ENCODE measurements at places on chromosomes 4 and X.

GRCh38 chrX:153641627-153642026, 5.4 kb upstream of the DUSP9 start:
- H3K36me3 ChIP-seq, result no peaks in the 10 kb centered on the region
- peaks cover 22% of the 10 kb centered on the region for H3K27me3 ChIP-seq
- no peak for DNase-seq
- peaks cover 11% of the 10 kb centered on the region for H3K4me1 ChIP-seq
- no peak overlapping the region for H3K4me3 ChIP-seq
- H3K27ac ChIP-seq, result no peak overlapping the region

GRCh38 chrX:45385757-45386156, 185.1 kb upstream of the DIPK2B start:
- H3K36me3 ChIP-seq, result peaks cover 3% of the 10 kb centered on the region
- no peak for DNase-seq
- no peaks in the 10 kb centered on the region for H3K4me1 ChIP-seq
- H3K4me3 ChIP-seq, result no peak overlapping the region

- no peaks in the 10 kb centered on the region for H3K36me3 ChIP-seq
- no peak for DNase-seq
- no peaks in the 10 kb centered on the region for H3K4me1 ChIP-seq
- H3K27me3 ChIP-seq, result no peaks in the 10 kb centered on the region
Measured at GRCh38 chrX:28946846-28947245, 359.6 kb downstream of the IL1RAPL1 start.

DNA sequence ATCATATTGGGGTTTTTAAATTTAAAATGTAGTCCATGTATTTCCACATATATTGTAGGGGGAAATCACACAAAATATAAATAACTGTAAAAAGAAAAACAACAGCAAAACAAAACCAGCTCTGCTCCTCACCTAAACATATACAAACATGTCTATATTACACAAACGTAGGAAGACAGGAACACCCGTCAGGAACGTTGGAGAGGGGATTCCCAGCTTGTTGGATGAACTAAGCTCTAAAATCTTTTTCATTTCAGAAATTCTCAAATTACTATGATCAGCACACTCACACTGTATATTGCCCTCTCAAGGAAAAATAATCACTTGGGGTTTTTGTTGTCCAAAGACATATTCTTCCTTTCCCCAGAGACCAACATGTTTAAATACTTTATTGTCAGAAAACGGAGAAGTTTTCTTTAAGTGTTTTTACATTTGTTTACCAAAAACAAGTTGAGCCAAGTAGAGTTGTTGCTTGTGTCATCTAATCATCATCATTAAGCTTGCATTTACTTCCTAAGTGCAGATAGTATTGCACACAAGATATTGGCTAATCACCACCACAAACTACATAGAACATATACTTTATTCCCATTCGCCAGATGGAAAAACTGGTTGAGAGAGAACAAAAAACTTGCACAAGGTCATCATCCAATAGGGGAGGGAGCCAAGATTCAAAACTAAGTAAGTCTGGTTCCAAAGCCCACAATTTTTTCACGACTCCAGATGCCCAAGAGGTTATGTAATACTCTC, 2.4 kb upstream of the TLR10 start:
- peak overlapping the region; percentile 37 for H3K27ac ChIP-seq
- H3K4me3 ChIP-seq, result no peak overlapping the region
- H3K27me3 ChIP-seq, result no peaks in the 10 kb centered on the region
- no peak for DNase-seq

DNA sequence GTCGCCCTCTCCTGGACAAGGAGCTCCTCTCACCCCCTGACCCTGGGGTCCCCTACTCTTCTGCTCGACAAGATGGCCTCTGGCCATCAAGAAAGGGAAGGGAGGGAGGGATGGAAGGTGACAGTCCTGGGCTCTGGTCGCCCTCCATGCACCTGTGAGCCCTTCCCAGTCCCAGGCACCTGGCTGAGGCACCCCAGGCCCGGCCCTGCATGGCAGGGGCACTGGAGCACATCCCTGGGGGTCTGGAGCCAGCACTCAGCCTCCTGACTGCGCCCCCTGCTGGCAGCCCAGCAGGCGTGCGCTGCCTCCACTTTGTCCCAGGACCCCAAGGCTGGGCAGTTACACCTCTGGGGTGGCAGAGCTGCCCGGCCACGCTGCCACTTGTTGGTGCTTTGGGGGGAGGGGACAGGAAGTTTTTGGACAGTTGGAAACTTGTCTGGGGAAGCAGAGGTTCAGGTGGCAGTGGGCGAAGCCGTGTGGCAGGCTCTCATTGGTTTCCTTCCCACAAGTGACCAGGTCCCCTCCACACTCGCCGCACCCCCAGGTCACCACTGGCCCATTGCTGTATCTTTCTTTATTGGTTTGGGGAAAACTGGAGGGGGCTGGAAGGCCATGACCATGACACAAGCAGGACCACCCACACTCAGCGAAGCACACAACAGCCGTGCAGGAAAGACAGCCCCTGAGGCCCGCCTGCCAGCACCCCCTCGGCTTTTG, 4.3 kb downstream of the PNCK start:
- no peak overlapping the region for H3K27ac ChIP-seq
- no peak overlapping the region for H3K4me3 ChIP-seq
- no peak for DNase-seq

- peak; percentile 18 for DNase-seq
- peak overlapping the region; percentile 68 for H3K4me3 ChIP-seq
- H3K27ac ChIP-seq, result peak overlapping the region; percentile 89
- H3K4me1 ChIP-seq, result peaks cover 5% of the 10 kb centered on the region
- no peaks in the 10 kb centered on the region for H3K36me3 ChIP-seq
Measured at GRCh38 chrX:97563531-97564133, 679.9 kb downstream of the RPA4 start.

DNA sequence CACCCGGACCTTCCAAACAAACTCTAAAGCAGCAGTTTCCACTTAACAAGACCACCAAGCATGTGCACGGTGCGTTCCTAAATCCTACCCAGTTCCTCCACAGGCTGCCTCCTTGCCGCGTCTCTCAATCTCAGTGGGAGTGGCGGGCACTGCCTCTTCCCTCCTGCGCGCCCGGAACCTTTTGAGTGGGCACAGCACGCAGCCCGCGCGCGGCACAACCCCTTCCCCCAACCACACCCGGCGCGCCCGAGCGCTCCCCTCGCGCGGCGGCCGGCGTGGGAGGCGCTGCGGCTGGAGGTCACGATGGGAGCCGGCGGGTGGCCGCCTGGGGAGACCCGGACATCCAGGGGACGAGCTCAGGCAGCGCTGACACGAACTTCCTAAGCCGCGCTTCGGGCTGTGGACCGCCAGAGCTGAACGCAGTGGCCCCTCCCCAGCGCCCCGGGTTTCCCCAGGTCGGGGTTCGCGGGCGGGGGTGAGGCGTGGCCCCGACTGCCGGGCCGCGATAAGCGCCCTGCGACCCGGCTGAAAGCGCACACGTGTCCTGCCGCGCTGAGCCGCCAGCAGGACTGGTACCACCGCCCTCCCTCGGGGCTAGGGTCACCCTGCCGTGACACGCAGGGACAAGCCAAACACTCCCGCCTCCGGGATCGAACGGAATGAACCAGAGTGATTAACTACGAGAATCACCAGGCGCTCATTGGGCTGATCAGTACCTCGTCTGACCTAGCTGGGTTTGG, at the start of gene ABCG2:
Gene ABCG2, minus strand, starts transcription at position 151 of the 740 bp plus-strand sequence. CDS start 18,644 bp downstream, outside the sequence.
- no peaks in the 10 kb centered on the region for H3K36me3 ChIP-seq
- DNase-seq, result peak; percentile 16
- peaks cover 3% of the 10 kb centered on the region for H3K27me3 ChIP-seq
- H3K4me1 ChIP-seq, result peaks cover 7% of the 10 kb centered on the region
- no peak within 1 kb of the TSS for H3K27ac ChIP-seq
- peak within 1 kb of the TSS; percentile 53 for H3K4me3 ChIP-seq

- DNase-seq, result no peak
- H3K4me3 ChIP-seq, result no peak overlapping the region
- H3K27ac ChIP-seq, result no peak overlapping the region
Measured at GRCh38 chrX:10923466-10923865, 187.7 kb upstream of the HCCS start.

GRCh38 chr4:118325431-118325830, 27.4 kb downstream of the PRSS12 start:
- no peaks in the 10 kb centered on the region for H3K4me1 ChIP-seq
- DNase-seq, result no peak
- no peaks in the 10 kb centered on the region for H3K36me3 ChIP-seq
- no peak overlapping the region for H3K27ac ChIP-seq
- no peak overlapping the region for H3K4me3 ChIP-seq

GRCh38 chrX:140526171-140526570, 21.3 kb upstream of the SOX3 start:
- no peak for DNase-seq
- H3K27ac ChIP-seq, result no peak overlapping the region
- no peaks in the 10 kb centered on the region for H3K36me3 ChIP-seq
- H3K4me3 ChIP-seq, result no peak overlapping the region

- no peaks in the 10 kb centered on the region for H3K4me1 ChIP-seq
- no peak overlapping the region for H3K27ac ChIP-seq
- DNase-seq, result no peak
- H3K27me3 ChIP-seq, result peaks cover 3% of the 10 kb centered on the region
Measured at GRCh38 chr4:30725562-30725961, 5.4 kb downstream of the PCDH7 start.

DNA sequence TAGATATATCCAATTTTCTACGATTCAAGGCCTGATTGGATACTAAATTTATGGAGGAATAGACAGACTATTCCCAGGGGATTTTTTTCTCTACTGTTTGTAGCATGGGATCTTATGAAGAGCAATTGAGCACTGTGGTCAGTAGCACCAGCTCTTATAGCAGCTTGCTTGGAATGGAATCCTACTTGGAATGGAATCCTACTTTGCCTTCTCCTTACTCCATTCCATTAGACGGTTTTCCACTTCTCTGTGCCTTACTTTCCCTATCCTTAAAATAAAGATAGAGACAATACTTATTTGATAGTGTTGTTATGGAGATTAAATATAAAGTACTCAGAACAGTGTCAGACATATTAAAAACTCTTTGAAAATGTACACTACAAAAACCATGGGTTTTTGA, 133.5 kb downstream of the BTC start:
- H3K4me1 ChIP-seq, result no peaks in the 10 kb centered on the region
- no peaks in the 10 kb centered on the region for H3K36me3 ChIP-seq
- DNase-seq, result no peak
- peaks cover 2% of the 10 kb centered on the region for H3K27me3 ChIP-seq

DNA sequence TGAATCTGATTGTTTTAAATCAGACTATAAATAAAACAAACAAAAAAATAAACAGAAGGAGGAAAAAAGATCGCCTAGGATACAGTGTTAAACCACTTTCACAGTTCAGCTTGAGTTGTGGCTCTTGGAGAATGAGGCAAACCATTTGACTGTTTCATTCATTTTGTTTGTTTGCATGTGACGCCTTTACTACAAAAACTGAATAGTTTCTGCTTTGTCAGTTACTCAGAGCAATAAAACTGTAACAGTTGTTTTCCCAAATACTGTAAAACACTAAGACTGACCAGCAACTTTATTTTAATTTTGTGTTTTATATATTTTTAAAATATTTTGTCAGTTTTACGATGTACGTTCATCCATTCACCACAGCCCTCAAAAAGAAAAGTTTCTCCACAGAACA, 214.5 kb downstream of the FBXW7 start:
- no peaks in the 10 kb centered on the region for H3K4me1 ChIP-seq
- no peak for DNase-seq
- H3K27me3 ChIP-seq, result no peaks in the 10 kb centered on the region

- no peak overlapping the region for H3K27ac ChIP-seq
- H3K27me3 ChIP-seq, result no peaks in the 10 kb centered on the region
- no peaks in the 10 kb centered on the region for H3K36me3 ChIP-seq
- H3K4me3 ChIP-seq, result no peak overlapping the region
Measured at GRCh38 chrX:40543661-40544328, 37.0 kb upstream of the ATP6AP2 start.

GRCh38 chrX:130120746-130121504, 10.6 kb upstream of the ELF4 start:
- H3K36me3 ChIP-seq, result peaks cover 3% of the 10 kb centered on the region
- peaks cover 12% of the 10 kb centered on the region for H3K4me1 ChIP-seq
- DNase-seq, result peak; percentile 55
- no peak overlapping the region for H3K27ac ChIP-seq
- no peaks in the 10 kb centered on the region for H3K27me3 ChIP-seq

DNA sequence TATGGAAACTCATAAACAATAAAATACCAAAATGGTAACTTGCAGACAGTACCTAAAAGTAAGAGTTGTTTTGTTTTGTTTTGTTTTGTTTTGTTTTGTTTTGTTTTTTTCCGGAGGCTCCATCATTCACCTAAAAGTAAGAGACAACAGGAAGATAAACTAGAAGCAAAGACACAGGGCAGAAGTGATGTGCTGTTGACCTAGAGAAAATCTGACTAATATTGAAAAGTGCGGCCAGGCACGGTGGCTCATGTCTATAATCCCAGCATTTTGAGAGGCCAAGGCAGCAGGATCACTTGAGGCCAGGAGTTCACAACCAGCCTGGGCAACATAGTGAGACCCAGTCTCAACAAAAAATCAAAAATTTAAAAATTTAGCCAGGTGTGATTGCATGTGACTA, 5.6 kb upstream of the CENPC start:
- no peaks in the 10 kb centered on the region for H3K27me3 ChIP-seq
- H3K36me3 ChIP-seq, result no peaks in the 10 kb centered on the region
- H3K27ac ChIP-seq, result peak overlapping the region; percentile 84
- DNase-seq, result no peak
- H3K4me1 ChIP-seq, result peaks cover 14% of the 10 kb centered on the region

DNA sequence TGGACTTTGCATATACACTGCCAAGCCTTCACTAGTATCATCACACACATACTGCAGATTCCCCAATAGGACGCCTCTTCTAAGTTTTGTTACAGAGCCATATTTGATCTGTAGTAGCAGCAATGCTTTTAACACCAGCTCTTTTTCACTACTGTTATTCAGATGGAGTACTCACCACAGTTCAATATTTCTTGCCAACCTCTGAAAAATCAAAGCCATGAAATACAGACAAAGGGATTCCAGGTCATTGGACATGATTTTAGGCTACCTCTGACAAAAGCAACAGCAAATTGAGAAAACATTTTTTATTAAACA, 390.7 kb upstream of the ADGRL3 start:
- H3K27ac ChIP-seq, result no peak overlapping the region
- no peaks in the 10 kb centered on the region for H3K36me3 ChIP-seq
- no peaks in the 10 kb centered on the region for H3K27me3 ChIP-seq
- no peak overlapping the region for H3K4me3 ChIP-seq
- no peak for DNase-seq
- no peaks in the 10 kb centered on the region for H3K4me1 ChIP-seq

DNA sequence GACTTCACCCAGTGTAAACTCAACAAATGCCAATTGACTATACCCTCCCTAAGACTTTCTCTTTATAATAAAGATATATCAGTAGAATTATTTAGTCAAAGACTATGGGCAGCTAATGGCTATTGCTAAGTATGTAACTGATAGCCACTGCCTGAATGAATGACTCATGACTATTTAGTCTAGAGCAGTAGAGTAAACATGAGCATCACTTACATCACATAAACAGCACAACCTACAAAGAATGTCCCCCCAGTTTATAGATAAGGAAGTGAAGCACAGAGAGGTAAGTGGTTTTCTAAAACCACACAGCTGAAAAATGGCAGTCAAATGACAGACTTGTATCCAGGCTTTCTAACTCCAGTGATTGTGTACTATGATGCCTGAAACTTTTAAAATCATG, 507.0 kb downstream of the PPARGC1A start:
- DNase-seq, result no peak
- H3K27ac ChIP-seq, result no peak overlapping the region
- no peaks in the 10 kb centered on the region for H3K36me3 ChIP-seq
- H3K4me3 ChIP-seq, result no peak overlapping the region
- no peaks in the 10 kb centered on the region for H3K4me1 ChIP-seq
- no peaks in the 10 kb centered on the region for H3K27me3 ChIP-seq

GRCh38 chrX:123851079-123851478, 8.8 kb upstream of the XIAP start:
- H3K4me3 ChIP-seq, result no peak overlapping the region
- no peaks in the 10 kb centered on the region for H3K27me3 ChIP-seq
- no peak for DNase-seq
- H3K4me1 ChIP-seq, result peaks cover 4% of the 10 kb centered on the region
- H3K36me3 ChIP-seq, result no peaks in the 10 kb centered on the region
